ENCODE measurements at places on chromosomes 7 and 10.

GRCh38 chr7:75723444-75723843, 15.3 kb downstream of the HIP1 start:
- DNase-seq = no peak

DNA sequence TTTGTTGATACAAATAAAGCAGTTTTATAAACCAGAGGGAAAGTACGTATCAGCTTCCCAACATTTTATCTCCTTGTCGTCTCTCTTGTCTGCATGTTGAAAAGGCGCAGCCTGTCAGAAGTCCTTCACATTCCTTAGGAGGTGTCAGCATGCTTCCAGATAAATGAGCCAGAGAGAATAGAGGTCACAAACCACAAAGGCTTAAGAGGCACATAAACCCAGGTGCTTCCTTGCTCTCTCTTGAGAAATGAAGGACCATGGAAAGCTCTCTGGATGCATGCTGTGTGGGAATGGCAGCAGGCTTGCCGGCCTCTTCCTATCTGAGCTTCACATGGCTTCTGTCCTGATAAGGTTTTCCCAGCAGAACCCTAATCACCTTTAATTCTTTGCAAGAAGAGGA, 448.5 kb downstream of the XPNPEP1 start:
- DNase-seq = no peak

- no peak for DNase-seq
These were observed 28.5 kb downstream of the FRMPD2 start for GRCh38 chr10:48245977-48246376.

- DNase-seq = no peak
These were observed 4.6 kb downstream of the FZD8 start for GRCh38 chr10:35637462-35637861.

- no peak for DNase-seq
These were observed 1.4 kb downstream of the ZNF282 start for GRCh38 chr7:149196705-149197171.

DNA sequence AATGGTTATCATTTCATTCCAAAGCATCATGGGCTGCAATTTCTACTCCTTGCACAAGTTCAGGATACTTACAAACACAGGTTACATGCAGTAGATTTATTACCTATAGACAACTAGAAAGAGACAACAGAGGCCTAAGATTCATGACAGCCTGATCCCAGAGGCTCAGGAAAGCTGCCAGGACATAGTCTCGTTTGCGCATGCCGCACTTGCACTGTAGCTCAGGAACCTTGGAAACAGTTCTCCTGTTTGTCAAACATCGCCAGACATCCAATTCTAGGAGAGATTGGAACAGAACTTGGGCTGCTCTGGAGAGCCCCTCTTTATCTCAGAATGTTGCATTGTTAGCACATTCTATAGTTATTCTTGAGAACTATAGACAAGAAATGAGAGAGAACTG, 216.2 kb upstream of the CDC14C start:
- DNase-seq = no peak

GRCh38 chr7:155303039-155303593, 5.4 kb downstream of the INSIG1 start:
- DNase-seq = no peak

- peak; percentile 57 for DNase-seq
These were observed 252.7 kb upstream of the FERD3L start for GRCh38 chr7:19397911-19398310.

GRCh38 chr7:95996174-95996573, 223.8 kb downstream of the DYNC1I1 start:
- DNase-seq = peak; percentile 69

GRCh38 chr10:70907637-70908405, 19.5 kb upstream of the PCBD1 start:
- no peak for DNase-seq

GRCh38 chr7:155761162-155761561, 51.1 kb downstream of the SHH start:
- DNase-seq = no peak

- DNase-seq = no peak
These were observed 74.4 kb downstream of the CYTH3 start for GRCh38 chr7:6197801-6198551.

DNA sequence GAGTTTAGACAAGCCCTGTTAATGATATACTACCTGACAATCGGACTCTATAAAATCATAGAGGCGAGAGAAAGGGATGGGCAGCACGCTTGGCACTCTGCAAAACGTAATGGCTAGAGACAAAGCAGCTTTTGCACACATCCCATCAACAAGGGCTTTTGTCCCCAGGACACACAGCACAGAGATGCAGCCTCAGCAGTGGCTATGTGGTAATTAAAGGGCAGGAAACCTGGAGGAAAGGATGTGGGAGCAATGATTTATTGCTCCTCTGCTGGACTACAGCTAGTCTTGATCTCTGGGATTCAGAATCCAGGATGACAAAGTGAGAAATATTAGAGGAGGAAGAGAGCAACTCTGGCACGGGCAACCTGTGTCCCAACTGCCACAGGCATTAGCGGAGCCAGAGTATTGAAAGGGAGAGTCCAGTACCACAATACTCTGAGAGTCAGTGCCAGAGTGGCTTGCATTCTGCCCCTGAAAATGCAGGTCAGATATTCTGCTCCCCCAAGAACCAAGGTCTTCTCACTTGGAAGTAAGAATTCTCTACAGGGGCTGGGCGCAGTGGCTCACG, 96.5 kb downstream of the ARMH3 start:
- DNase-seq = no peak

GRCh38 chr10:80598084-80598798, 60.5 kb downstream of the SH2D4B start:
- no peak for DNase-seq

DNA sequence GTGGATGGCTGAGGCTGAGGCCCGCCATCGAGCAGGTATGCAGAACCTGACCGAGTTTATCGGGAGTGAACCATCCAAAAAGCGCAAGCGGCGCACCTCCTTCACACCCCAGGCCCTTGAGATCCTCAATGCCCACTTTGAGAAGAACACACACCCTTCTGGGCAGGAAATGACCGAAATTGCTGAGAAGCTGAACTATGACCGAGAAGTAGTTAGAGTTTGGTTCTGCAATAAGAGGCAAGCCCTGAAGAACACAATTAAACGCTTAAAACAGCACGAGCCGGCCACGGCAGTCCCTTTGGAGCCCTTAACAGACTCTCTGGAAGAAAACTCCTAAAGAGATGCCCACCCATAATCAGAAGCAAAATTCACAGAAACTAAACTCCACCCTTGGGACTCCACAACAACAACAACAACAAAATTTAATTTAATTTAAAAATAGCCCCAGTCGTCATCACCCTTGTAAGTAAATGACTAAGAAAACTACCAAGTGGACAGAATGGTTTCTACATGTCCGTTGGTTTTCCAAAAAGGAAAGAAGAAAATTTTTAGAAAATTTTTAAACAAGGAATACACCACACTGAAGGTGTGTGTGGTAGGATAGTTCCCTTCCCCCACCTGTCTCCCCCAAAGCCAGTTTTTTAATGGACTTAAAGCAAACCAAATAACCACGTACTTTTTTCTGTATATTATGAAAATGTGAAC, 101.7 kb upstream of the YAE1 start:
- no peak for DNase-seq

DNA sequence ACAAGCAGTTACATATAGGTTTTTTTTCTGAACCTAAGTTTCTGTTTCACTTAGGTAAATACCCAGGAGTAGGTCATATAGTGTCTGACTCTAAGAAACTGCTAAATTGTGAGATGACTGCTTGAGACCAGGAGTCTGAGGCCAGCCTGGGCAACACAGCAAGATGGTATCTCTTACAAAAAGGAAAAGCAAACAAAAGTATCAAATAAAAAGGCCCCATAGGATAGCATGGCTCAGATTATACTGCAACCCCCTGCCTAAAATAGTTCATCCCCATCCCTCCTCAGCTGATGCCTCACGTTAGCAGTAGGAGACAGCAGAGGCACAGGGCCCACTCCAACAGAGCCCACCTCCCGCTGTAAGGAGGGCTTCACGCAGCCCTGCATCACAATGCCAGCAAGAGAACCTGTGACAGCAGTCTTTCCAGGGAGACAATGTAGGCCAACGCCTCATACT, 90.3 kb downstream of the SRPK2 start:
- peak; percentile 43 for DNase-seq

GRCh38 chr10:123295644-123296043, 141.4 kb downstream of the BUB3 start:
- DNase-seq = peak; percentile 6

- no peak for DNase-seq
These were observed 59.0 kb downstream of the IKZF1 start for GRCh38 chr7:50363327-50364060.

DNA sequence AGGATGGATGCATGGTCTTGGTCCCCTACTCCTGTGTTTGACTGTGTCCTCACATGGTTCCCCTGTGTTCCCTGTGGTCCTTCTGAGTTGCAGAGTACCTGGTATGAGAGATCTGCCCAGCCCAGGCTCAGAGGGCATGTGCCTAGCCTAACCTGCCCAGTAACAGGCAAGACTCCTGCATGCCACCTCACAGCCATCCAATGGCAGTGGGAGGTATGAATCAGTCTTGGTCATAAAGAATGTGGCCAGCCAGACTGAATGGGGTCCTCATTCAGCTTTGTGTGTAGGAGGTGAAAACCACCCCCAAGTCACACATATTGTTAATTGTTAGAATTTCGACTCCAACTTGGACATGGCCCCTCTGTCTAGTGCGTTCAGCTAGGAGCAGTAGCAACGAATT, 17.2 kb upstream of the GPR158 start:
- no peak for DNase-seq
